Gastrocnemius medialis (tissue), 4 donors: ENCODE measurements at places on chromosomes 3 and 15.

- DNase-seq, result no peak
These were observed 6.4 kb upstream of the TBC1D21 start for GRCh38 chr15:73866881-73867410.

GRCh38 chr15:96038650-96039049, 291.9 kb upstream of the NR2F2 start:
- DNase-seq, result no peak

DNA sequence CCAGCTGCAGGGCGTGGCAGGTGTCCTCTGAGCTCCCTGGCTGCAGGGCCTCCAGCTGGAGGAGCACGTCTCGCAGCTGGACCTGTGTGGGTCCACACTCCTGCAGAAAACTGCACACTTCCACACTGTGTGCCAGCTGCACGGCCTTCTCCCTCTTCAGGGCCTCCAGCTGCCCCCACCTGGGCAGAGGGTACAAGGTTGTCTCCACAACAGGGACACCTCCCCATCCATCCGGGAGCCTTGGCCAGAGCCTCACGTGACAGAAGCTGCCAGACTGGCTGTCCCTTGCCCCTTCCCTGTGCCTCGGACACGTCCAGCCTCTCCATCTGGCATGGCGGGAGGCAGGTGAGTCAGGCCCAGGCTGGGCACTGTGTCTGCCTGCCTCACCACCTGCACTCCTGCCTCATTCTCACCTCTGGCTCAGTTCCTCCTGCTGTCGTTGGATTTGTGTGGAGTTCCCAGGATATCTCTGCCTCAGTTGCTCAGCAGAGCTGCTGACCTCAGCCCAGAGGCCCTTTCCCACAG, 14.5 kb downstream of the SPTBN5 start:
- DNase-seq, result no peak

- DNase-seq, result no peak
These were observed 686.3 kb downstream of the NTRK3 start for GRCh38 chr15:87570206-87570605.

DNA sequence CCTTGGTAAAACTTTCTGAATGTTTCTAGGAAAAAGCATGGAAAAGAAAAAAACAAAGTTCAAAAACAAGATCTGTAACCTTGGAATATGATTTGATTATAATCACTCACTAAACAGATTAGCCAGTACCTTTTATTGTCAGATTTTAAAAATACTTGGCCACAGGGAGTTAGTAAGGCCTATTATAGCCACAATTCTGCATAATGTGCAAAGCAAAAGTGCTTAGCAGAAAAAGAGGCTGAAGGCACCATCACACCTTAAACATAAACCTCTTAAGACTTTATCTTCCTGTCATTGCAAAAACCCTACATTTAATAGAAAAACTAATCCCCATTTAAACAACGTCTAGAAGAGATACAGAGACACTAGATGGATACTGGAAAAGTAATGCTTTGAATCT, 41.8 kb downstream of the CHSY1 start:
- no peak for DNase-seq

DNA sequence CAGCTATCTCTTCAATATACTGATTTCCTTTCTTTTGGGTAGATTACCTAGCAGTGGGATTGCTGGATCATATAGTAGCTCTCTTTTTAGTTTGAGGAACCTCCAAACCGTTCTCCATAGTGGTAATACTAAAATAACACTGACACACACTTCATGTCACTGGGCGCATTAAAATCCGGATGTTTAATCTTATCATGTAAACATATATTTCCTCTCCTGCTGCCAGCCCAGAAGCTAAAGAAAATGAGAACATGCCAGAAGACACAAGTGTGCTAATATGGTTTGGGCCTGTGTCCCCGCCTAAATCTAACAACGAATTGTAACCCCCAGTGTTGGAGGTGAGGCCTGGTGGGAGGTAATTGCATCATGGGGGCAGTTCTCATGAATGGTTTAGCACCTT, 23.6 kb upstream of the KCNMB2 start:
- no peak for DNase-seq

GRCh38 chr15:93932164-93932776, 299.1 kb upstream of the MCTP2 start:
- DNase-seq, result no peak

GRCh38 chr15:77650265-77650664, 17.6 kb upstream of the LINGO1 start:
- no peak for DNase-seq

DNA sequence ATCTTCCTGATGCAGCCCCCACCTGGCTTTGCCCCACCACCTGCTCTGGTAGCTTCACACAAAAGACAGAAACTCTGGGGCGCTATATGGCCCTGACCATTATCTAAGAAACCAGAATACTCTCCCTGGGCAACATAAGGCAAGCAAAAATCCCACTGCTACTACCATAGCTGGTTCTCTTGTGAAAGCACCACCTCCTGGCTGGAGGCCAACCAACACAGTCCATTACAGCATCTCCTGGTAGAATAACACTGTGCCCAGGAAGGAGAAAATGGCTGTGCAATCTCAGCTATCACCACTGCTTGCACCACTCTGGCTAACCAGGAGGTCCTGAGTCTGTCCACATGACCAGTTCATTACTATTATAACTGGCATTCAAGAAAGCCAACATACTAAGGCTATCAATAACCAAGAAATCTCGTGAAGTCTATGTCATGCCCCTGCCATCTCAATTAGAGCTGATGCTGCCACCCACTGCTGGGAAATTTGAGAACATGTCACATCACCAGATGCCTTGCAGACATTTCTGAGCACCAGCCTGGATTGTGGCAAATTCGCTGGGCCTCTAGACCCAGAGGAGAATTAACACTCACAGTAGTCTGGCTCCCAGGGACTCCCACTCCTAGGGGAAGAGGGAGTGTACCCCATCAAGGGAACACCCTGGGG, 1114.8 kb downstream of the ROBO2 start:
- DNase-seq, result no peak

DNA sequence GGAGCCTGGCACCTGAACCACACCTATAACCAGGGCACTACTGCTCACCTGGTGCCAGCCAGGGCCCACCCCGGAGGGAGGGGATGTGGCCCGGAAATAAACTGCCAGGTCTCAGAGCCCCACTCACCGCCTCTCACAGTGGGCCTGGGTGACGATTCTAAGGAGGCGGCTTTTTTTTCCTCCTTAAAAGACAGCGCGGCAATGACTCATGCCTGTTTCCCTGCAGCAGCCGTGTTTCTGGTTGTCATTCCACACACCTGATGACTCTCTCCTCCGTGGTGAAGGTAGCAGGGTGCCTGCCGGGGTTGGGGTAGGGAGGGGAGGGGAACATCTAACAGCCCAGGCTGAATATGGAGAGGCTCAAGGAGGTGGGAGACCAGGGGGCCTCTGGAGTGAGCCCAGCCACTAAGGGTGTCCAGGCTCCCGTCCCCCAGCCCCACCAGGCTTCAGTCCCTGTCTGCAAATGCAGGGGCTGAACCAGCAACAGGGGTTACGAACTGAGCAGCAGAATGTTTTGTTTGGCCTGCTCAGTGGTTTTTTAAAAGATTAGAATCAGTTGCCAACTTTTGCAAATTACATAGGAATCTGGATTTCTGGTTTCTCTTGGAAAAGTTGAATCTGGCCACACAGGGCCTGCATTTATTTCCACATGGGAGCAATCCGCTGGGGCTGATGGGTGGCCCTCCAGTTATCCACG, 127.3 kb upstream of the LINGO1 start:
- DNase-seq, result no peak

DNA sequence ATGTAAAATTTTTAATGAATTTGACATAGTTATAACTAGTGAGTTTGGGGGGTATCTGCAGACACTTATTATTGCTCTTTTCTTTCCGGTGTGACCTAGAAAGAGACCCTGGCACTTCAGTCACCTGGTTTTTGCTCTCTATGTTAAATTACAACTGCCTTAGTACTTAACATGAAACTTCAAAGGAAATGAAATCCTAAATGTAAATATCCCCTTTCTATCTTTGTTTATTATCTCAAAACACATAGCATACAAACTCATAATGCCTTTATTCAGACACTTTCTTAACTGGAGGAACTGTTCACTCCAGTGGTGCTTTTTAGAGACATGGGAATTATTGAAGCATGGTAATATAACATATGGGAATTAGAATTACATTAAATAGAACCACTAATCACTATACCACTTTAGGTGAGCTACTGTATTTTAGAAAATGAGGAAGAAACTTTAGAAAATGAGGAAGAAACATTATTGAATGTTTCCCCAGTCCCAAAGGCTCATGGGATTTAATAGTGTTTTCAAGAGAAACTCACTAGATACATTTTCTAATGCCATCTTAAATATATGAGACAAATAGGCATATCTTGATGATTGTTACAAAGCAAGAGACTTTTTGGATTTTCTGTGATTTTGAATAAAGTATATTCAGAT, 119.5 kb upstream of the MLF1 start:
- no peak for DNase-seq

GRCh38 chr15:80474224-80475215, 70.3 kb downstream of the ARNT2 start:
- DNase-seq, result no peak

DNA sequence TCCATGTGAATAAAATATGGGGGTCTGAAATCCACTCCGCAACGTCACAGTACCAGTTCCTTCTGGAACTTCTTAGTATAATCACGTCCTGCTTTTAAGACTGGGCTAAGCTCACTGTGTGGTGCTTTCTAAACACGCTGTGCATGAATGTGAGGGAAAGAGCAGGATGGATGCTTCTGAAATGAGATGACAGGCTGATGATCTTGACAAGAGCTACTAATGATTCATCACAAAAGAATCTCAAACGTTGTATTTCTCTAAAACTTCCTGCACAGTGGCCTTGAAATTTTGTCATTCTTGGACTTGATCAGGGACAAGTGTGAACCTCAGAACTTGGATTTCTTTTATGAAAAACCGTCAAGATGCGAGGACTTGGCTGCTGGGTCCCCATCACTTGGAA, 221.4 kb downstream of the CADPS start:
- DNase-seq, result no peak

DNA sequence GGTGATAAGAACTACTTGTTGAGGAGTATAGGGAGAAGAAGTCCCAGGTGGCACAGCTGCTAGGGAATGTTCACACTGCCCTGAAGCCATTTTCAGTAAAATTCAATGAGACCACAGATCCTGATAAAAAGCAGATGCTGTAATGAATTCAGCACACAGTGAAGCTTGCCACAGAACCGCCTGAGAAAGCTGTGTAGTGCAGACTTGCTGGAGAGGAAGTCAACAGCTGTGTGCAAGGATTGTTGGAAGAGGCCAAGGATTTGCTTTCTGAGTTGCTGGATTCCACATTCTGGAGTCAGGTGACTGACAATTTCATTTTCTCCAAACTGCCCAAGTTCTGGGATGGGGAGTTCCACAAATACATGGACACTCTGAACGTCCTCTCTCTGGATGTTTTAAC, 70.9 kb downstream of the ANP32A start:
- DNase-seq, result no peak

DNA sequence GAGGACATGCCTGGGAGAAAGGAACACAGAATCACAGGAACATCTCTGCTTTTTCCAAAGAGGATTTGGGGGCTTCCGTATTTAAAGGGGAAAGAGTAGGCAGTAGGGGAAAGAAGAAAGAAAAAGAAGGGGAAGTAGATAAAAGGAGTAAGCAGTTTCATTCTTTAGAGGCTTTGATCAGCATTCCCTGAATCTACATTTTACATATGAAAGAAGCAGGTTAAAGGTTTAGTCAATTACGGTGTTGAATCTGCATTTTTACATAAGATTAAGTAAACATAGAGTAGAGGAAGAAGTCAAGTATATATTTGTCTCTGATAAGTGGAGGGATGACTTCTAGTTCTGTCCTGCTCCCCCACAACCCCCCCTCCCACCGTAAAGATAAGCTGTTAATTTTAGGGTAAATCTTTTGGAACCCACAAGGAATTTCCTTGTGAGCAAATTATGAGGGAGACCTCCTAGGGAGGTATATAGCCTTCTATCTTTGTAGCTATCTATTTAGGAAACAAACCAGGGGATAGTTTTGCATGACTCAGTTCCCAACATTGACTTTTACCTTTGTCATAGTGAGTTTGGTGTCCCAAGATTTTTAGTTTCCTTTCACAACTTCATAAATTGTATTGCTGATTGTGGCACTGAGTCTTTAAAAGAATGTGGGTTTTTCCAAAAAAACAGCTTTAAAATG, 8.7 kb upstream of the P2RY12 start:
- no peak for DNase-seq

DNA sequence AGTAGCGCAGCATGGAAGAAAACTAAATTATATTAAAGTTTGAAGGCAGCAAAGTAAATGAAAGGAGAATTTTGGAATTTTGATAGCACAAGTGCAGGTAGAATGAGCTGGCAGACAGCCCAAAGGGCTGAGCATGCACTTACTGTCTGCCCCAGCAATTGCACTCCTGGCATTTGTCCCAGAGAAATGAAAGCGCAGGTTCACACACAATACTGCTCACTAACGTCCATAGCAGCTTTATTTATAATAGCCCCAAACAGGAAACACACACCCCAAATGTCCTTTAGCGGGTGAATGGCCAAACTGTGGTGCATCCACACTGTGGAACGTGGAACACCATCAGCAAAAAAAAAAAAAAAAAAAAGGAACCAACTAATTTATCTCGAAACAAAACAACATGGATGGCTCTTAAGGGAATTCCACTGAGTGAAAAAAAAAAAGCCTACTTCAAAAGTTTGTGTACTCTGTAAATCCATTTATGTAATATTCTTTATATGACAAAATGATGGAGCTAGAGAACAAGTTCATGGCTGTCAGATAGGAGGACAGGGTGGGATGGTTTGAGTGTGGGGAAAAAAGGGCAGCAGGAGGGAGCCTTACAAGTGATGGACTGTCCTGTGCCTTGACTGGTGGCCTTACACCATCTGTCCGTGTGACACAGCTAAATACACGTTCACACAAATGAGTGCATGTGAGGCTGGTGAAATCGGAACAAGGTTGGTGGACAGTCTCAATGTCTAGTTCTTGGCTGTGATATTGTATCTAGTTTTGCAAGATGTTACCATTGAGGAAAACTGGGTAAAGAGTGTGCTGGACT, 6.0 kb upstream of the TM2D3 start:
- DNase-seq, result no peak

GRCh38 chr15:80487839-80488390, 83.7 kb downstream of the ARNT2 start:
- no peak for DNase-seq

DNA sequence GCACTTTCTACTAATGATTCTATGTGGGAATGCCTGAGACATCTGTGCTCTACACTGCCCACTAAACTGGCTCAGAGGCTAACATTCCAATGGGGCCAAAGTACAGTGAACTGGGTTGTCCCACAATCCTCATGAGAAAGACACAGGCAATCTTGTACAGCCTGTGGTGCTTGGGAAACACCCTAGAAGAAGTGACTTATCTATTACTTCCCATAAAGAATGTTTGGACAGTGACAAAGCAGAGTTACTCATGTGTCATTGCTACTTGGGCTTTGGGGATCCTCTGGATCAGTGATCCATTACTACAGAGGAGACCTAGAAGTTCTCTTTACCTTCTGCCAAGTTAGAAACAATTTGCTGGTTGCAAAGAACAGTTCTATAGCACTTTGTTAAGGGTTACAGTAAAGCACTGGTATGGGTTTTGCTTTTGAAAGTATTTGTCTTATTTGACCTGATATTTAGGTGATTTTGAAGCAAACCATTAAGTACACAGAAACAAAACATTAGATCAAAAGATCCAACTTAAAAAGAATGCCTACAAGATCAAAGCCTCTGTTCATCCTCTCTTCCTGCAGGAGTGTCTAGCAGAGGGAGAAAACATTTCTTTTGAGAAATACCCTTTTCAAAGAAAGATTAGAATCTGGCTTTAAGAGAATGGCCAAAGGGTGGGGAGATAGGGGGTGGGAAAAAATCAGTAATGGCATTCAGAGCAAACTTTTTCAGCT, 75.8 kb downstream of the CTNNB1 start:
- no peak for DNase-seq
